Fibroblast of lung (primary cell): ENCODE measurements at places on chromosomes 4 and X. TPM values are rescaled to one million over a fixed set of nuclear protein-coding genes. Genes with fewer than 3 reads are reported as not detected.
A peak's percentile ranks its signal among the peaks of the same experiment; 100 is the strongest.

DMRTC1B gene
- not detected in 2 replicates for total RNA-seq

GRCh38 chr4:145195167-145195952, 15.0 kb upstream of the OTUD4 start:
- H3K36me3 ChIP-seq = no peaks in the 10 kb centered on the region
- H3K4me1 ChIP-seq = no peaks in the 10 kb centered on the region
- H3K27me3 ChIP-seq = no peaks in the 10 kb centered on the region
- no peak overlapping the region for H3K4me3 ChIP-seq
- no peak overlapping the region for H3K27ac ChIP-seq
- no peak for DNase-seq

DMP1 gene
- not detected in 2 replicates for total RNA-seq

DGKK gene
- total RNA-seq = not detected in 2 replicates

RGN gene
- 15.4 and 23.8 TPM in 2 replicates for total RNA-seq

DNA sequence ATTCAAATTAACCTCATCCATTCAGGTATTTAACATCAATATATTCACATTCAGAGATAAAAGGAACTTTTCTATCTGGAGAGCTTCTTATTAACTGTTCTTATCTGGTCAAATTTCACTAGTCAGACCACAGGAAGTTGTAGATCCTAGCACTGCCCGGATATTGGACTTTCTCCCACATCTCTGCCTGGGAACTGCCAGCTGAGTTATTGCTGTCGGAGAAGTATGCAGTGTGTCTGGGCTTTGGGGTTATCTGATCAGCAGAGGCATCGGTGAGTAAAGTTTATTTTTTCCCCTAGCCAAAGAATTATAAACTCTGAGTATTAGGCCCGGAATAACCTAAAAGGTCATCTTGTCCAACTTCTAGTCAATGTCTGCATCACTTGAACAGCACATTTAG, 45.1 kb downstream of the OR13H1 start:
- no peaks in the 10 kb centered on the region for H3K36me3 ChIP-seq
- H3K27ac ChIP-seq = no peak overlapping the region
- no peaks in the 10 kb centered on the region for H3K4me1 ChIP-seq
- DNase-seq = peak; percentile 75
- H3K4me3 ChIP-seq = no peak overlapping the region
